Activated T-cell treated with anti-CD3 and anti-CD28 coated beads, Interleukin-2, amount 50 U/mL, for 48 hours (primary cell): ENCODE measurements at places on chromosomes 1 and 21.

DNA sequence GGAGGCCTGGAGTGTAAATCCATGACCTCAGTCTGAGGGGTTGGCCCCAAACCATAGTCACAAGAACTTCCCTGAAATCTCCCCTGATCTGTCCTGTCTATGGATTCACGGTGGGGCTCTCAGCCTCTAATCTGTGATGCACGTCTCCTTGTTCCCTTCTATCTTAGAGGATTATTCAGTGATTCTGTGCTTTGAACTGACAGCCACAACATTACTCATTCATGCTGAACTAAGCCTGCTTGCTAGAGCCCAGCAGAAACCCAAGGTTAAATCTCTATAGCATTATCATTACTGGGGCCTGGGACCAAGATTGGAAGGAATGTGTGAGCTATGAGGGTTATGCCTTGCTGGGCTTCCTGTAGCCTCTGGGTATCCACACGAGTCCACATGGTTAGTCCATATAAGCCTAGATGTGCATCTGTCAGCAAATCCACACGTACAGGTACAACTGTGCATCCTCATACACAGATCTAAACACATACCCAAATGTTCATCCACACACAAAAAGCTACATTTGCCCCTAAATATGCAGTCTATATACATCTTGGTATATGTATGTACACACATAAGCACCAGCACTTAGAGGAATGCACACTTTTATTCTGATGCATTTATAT, 22.4 kb upstream of the MAGOH start:
- peak; percentile 4 for DNase-seq

DNA sequence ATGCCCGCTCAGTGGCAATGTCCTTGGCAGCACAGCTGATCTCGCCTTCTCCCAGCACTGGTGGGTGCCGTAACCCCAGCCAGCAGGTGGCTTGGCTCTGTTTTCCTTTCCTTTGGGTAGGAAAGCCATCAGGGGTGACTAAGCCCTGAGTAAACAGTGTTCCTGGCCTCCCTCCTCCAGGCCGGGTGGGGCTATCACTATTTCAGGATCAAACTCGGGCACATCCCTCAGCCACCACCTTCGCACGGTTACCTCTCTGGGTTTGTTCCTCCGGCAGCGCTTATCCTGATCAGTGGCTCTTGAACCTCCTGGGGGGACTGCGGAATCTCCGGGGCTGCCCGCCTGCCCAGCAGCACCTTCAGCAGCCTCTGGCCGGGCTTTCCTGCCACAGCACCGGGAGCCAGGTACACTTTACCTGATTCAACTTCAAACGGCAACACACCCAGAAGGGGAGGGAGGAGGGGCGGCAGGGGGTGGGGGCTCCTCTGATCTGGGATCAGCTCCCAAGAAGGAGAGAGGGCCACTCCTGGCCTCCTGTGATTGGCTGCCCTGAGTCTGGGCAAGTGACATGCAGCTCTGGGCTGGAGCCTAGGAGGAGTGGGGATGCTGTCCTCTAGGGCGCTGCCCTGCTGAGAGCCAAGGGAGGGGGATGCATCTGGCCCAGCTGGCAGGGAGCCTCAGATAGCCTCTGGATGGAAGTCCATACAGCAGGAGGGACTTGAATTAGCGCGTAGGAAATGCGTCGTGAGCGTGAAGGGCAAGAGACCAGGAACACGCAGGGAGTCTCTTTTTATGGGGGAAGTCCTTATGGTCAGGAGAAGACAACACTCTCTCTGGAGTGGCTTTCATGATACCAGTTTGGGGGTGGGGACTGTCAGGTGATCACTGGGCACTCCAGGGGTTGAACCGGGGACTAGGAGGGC, at the start of gene ASCL5:
ASCL5 (minus strand) TSS at position 353 of the 923 bp plus-strand sequence. CDS start 11,812 bp downstream, outside the sequence.
- no peak for DNase-seq

DNA sequence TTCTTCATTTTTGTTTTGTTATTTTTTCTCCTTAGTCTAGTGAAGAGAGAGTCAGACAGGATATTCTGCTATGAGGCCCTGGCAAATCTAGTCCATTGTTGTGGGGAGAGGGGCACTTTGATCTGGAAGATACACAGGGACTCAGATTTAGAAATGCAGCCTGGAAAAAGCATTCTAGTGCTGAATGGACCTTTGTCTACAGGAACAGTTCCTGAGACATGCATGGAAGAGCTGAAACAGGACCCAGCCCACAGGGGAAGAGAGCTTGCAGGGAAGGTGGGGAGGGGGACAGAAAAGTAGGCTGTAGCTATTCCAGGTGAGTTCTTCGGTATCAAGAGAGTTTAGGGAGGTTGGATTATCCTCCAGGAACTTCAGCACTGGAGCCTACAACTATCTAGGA, 98.5 kb downstream of the AKT3 start:
- DNase-seq = no peak

- no peak for DNase-seq
These were observed 12.2 kb downstream of the UTP25 start for GRCh38 chr1:209839875-209840546.

- DNase-seq = no peak
These were observed 3.6 kb downstream of the SLC35F3 start for GRCh38 chr1:233908092-233908491.
